Stomach (tissue), 19 donors: ENCODE measurements at places on chromosomes 6 and 20.

DNA sequence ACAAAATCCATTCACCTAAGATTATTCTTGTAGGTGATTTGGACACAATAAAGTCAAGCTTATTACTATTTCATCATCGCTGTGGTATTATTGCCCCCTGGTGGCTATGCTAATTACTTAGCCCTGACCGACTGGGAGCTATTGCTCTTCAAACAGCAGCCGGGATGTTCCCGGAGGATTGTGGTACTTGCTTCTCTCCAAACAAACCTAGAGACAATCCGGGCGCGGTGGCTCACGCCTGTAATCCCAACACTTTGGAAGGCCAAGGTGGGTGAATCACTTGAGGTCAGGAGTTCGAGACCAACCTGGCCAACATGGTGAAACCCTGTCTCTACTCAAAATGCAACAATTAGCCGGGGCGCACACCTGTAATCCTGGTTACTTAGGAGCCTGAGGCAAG is 15.4 kb upstream of the STMND1 start:
- peak; percentile 35 for DNase-seq

DNA sequence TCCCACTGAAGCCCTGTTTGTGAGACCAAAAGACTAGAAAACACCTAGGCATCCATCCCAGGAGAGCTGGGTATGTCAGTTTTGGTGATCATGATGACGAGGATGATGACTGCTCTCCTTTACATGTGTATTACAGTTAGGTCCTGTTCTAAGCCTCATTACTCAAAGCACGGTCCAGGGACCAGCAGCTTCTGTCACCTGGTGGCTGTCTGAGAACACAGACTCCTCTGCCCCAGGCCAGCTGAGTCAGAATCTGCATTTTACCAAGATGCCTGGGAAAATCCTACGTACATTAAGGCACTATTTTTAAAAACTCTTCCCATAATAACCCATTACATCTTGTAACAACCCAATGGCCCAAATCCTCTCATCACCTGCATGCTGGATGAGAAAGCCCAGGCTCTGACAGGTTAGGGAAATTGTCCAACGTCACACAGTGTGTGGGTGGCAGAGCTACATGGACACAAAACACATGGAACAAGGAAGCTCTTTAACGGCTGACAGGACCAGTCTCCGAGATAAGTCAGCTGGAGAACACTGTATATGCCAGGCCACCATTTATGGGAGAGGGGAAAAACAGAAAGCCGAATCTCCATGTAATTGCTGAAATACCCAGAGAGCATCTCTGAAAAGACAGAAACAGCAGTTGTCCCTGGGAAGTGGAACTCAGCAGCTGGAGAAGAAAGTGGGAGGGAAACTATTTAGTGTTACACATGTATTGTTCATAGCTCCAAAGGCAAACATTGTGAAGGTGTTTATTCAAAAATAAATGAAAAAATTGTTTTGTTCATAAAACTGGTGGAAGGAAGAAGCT is 65.4 kb downstream of the BMP7 start:
- no peak for DNase-seq

- no peak for DNase-seq
Observed at GRCh38 chr6:14250573-14250972, 133.0 kb downstream of the CD83 start.

DNA sequence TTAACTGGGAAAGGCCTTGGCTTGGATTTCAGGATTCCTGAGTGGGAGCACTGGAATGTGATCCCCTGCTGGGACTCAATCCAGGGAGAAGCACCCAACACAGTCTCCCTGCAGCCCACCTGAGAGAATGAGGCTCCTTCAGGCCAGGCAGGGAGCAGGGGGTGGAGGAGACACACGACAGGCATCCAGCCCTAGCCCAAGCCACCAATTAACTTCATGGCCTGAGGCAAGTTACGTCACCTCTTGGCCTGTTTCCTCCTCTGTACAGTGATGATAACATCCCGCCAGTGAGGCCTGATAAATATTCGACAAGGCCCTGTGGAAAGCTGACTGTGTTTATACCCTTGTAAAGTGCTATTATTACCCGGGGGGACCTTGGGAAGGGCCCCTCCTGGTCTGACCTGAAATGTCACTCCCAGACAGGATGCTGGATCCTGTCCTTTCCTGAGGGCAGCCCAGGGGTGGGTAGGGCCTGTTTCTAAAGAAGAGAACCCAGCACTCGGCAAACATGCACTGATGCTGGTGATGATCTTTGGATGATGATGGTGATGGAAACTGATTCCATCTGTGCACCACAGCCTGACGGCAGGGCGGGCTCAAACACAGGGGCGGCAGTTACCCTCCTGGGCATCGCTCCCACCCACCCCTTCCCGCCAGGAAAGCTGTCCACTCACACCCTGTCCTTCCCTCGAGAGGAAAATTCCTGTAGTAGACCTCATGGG is 12.4 kb downstream of the FRS3 start:
- DNase-seq, result peak; percentile 89

DNA sequence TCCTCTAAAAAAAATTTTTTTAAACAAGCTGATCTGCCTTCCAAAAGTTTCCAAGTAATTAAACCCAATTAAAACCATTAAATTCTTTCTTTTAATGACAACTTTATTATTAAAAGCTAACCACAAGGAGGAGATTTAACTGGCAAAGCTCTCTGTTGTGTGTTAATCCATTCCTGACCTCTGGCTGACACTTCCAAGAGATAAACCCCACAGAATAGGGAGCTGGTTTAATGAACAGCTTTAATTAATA is 230.8 kb downstream of the EYA2 start:
- DNase-seq, result peak; percentile 60

DNA sequence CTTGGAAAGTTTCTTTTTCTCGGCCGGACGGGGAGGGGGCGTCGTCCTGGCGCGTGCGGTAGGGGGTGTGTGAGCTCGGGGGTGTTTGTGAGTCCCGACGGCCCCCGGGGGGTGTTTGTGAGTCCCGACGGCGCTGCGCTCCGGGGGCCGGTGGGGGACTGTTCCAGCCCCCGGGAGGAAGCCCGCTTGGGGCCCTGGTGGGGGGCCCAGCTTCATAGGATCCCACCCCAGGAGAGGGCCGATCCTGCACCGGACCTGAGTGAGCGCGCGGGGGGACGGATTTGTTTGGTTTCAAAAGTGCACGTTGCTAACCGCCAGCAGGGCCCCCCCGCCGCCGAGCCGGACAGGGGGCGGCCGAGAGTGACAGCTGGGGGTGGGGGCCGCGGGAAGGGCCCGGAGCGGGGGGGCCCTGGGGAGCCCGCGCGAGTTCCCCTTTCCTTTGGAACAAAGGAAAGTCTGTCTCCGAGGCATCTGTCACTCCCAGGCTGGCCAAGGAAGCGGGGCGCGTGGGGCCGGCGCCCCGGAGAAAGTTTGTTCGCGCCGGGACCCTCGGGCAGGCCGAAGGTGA is 485 bp downstream of the TGIF2 start:
- peak; percentile 29 for DNase-seq

- DNase-seq, result no peak
Observed at GRCh38 chr6:35048631-35049083, 92.5 kb downstream of the TCP11 start.

DNA sequence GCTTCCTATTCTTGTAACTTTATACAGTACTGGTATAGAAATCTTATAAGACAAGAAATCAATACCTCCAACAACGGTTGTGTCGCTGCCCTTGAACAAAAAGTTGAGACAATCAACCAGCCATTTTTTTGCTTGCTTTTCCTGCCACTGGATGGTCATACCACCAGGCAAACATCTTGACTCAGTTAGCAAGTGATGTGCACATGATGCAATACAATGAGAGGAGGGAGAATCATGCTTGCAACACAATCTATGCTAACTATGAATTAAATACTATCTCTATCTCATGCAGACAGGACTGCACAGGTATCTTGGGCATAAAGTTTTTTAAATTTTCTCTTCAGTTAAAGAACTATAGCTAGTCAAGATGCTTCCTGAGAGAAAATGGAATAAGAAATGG is 877.7 kb upstream of the CITED2 start:
- DNase-seq, result no peak

DNA sequence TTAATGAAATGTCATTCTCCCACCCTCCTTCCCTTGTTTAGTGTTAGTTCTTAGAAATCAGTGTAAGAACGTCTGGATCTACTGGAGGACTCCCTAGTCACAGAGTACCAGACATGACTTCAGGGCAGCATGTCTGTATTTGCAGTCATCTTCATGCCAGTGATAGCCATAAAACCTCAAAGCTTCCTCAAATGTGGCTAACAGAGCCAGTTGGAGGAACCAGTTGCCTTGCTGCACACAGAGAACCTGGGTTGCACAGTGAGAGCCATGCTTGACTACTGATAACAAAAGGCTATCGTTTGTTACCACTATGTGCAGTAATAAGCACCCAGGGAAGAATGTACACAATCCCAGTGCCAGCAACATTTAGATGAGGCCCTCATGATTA is 20.1 kb downstream of the NT5E start:
- no peak for DNase-seq

DNA sequence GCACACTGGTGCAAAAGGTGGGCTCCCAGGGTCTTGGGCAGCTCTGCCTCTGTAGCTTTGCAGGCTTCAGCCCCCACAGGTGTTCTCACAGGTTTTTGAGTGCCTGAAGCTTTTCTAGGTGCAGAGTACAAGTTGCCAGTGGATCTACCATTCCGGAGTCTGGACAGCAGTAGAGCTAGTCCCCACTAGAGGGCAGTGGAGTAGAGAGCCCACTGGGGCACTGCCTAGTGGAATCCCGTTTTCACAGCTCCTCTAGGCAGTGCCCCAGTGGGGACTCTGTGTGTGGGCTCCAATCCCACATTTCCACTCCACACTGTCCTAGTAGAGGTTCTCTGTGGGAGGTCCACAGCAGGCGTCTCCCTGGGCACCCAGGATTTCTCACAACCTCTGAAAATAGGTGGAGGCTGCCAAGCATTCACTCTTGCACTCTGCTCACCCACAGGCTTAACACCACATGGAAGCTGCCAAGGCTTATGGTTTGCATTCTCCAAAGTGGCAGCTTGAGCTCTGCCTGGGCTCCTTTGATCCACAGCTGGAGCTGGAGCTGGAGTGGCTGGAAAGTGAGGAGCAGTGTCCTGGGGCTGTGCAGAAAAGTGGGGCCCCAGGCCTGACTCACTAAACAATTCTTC is 86.3 kb upstream of the PROKR2 start:
- peak; percentile 6 for DNase-seq

GRCh38 chr6:135474362-135474761 is 23.2 kb downstream of the AHI1 start:
- DNase-seq, result no peak

- DNase-seq, result no peak
Observed at GRCh38 chr6:303948-304558, 11.8 kb downstream of the DUSP22 start.

- DNase-seq, result no peak
Observed at GRCh38 chr20:38144974-38145728, 19.9 kb downstream of the TGM2 start.

- DNase-seq, result no peak
Observed at GRCh38 chr6:161010418-161010817, 18.8 kb downstream of the MAP3K4 start.

DNA sequence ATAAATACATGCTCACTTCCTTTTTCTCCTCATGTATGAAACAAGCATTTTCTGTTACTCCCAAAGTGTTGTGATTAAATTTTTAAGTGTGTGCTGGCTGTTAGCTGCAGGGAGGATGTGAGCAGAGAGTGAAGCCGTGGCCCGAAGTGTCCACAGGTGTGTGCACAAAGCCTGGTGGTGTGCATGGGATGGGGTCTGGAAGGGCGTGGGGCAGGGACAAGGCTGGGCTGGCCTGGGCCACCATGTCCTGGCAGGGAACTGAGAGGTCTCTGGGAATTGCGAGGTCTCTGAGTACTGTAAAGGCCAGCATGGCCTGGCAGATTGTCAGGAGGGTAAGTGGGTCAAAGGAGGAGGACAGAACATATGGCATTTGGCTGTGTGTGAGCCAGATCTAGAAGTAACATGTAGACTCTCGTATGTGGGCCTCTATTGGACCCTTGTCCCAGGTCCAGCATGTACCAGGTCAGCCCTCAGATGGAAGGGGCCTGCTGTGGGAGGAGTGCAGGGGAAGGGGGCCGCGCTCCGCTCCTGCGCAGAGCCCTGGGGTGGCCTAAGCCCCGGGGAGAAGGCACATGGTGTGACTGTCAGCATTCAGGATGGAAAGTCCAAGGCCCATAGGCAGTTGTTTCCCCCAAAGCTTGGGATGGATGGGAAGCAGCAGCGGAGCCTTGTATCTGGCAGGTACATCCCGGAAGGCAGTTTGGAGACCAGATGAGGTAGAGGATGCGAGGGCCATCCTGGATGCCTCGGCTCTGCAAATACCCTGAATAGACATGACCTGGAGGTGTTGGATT is 45.1 kb upstream of the PHACTR3 start:
- DNase-seq, result no peak

DNA sequence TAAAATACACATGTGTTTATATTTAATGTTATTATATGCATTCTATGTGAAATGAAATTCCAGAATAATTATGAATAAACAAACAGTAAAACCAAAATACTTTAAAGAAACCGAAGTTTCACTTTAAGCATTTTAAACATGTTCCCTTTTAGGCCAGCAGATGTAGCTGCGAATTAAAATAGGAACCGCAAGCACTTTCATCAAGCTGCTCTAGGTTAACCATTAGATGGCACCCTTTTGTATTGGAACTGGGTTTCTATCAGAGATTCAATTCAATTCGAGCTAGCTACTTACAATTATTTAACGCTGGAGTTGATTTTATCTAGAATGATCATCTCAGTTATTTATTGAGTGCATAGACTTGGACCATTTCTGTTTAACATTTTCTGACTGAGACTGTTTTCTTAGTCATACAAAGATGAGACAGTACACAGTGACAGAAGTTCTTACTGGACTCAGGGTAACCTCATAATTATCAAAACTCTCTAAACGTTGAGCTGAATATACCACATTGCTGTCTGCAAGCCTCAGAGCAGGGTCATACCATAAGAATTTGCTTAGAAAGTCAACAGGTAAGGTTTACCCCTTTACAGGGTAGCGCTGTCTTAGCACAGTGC is 8.5 kb downstream of the TMEM242 start:
- peak; percentile 85 for DNase-seq

- no peak for DNase-seq
Observed at GRCh38 chr6:129186988-129187387, 304.1 kb downstream of the LAMA2 start.

GRCh38 chr6:132495604-132496079 is 17.3 kb downstream of the STX7 start:
- DNase-seq, result no peak

DNA sequence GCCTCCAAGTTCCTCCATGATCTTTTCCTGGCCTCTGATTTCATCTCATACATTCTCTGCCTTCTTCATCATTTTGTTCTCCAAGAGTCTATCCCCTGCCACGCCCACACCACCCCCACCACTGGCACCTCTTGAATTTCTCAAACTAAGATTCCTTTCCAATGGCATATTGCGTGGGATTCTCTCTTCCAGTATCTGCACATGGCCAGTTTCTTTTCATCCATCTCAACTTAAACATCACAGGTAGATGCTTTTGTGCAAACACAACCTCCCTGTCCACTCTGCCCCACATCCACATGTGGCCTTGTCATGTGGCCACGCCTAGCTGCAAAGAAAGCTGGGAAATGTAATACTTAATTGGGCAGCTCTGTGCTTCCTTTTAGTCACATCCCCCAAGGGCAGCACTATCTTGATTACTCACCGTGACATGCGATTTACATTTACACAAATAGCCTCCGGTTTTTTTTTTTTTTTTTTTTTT is 33.4 kb upstream of the ZMYND8 start:
- no peak for DNase-seq

GRCh38 chr6:17820055-17820454 is 113.3 kb upstream of the NUP153 start:
- DNase-seq, result no peak
